CD4-positive, alpha-beta T cell treated with Interleukin-12 subunit alpha and Interleukin-12 subunit beta, for 1 hour (primary cell): ENCODE measurements at places on chromosomes 16 and 17.

DNA sequence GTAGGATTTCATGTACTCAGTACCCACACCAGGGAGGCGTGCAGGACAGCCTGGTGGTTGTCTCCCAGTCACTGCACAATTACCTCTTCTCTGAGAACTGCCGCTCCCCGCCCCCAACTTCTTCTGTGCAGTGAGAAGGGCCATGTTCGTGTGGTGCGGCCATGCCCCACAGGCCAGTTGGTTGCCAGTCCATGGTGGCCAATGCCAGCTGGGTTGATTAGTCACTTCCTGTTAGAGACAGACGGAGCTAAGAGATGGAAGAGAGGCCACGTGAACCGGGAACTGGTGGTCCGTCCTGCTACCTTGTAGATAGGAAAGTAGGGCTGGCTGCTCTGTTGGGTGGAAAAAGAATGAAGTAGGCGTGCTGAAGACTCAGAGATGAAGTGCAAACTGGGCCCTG, 206.5 kb downstream of the ABCC12 start:
- no peak for DNase-seq

DNA sequence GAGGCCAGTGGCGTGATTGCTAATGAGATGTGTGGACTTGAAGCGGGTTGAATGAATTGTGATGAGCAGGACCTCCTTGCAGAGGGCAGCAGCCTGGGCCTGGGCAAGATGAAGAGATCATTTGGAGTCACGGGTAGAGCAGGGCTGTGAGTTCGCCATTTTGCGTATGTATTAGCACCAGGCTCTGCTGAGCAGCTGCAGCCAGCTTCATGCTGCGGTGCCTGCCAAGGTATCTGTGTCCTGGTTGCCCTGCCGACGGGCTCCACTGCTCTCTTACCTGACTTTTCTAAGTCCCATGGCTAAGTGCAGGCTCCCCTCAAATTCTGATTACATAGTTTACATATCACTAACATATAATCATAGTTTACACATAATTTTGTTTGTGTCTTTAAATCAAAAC, 295.7 kb downstream of the SNX29 start:
- DNase-seq: no peak

DNA sequence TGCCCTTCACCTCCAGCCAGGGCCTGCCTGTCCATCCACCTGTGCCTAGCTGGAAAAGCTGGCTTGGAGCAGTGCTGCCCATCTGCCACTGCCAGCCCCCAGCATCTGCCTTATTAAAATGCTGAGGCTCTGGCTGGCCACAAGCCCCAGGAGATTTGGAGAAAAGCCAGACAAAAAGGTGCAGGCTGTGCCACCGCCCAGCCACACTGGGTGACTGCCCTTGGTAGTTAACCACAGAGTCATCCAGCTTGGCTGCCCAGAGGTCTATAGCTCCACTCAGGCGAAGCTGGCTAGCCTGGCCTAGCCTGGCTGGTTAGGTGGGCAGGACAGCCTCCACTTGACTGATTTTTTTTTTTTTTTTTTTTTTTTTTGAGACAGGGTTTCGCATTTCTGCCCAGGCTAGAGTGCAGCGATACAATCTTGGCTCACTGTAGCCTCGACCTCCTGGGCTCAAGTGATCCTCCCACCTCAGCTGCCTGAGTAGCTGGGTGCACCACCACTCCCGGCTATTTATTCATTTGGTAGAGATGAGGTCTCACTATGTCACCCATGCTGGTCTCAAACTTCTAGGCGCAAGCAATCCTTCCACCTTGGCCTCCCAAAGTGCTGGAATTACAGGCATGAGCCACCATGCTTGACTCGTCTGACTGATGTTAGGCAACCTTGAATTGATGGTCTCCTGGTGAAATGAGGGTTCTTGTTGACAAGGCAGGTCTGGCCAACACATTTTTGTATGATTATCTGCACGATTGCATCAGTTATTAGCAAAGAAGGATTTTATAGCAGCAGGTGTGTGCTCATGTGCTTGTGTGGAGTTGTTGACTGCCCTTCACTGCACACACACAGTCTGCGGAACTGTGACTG, 103.8 kb downstream of the RAB11FIP4 start:
- DNase-seq: peak; percentile 20

- no peak for DNase-seq
Measured at GRCh38 chr16:69073181-69073702, 32.2 kb upstream of the HAS3 start.

DNA sequence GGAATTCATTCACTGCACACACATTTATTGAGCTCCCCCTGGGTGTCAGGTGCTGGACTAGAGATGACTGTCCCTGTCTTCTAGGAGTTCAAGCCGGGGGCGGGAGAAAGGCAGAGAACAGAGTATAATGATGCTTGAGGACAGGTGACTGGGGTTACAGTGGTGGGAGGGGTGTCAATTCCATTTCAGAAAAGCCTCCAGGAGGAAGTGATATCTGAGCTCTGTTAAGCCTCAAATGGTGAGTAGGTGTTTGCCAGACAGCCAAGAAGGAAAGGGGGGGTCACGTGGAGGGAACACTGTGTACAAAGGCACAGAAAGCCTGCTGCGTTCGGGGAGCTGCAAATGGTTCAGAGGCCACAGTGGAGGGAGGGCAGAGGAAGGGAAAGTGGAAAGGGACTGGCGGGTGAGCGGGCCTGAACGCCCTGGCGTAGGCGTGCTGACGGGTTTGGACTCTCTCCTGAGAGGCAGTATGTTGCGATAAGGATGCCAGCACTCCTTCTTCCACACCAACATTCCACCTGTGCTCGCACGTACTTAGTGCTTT, 9.7 kb upstream of the NXPH3 start:
- DNase-seq: no peak

DNA sequence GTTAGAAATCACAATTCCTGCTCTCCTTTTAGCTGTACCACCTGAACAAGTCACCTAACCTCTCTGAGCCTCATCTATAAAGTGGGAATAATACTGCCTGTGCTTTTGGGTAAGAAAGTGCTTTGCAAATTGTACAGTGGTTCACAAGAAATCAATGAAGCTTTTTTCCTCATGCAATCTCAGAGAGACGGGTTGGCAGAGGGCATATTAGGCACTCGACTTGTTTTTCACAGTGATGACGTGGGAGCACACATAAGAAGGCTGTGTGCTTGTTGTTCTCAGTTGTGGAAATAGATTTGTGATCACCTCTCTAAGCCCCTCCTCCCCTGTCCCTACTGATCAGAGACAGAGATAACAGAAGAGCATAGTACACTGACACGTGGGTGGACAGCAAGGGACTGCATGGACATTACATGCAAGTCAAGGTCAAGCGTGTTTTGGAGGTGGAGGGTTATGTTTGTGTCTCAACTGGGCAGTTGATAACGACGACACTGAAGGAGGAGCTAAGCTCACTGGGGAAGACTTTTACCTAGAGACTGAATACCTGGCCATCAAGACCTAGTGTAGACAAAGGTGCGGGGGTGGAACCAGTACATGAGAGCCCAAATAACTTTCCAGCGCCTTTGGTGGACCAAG, 1.7 kb upstream of the GPT2 start:
- DNase-seq: no peak

DNA sequence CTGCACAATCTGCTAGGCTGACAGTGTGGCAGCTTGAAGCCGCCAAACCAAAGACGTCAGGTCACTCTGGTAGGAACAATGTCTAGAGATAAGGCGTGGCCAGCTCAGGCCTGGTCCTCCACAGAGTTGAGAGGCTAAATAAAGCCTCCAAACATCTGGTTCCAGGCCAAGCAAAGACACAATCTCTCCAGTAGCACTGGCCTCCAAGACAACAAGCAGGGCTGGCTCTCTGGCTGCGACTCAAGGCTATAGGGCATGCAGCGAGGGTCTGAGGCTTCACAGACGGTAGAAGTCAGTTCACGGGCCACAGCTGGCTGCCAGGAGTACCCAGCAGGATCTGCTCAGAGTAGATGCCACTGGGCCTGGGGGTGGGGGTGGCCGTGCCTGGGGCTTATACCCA, 75.6 kb downstream of the ABR start:
- no peak for DNase-seq

GRCh38 chr17:40321524-40321929, 12.5 kb downstream of the RARA start:
- no peak for DNase-seq

DNA sequence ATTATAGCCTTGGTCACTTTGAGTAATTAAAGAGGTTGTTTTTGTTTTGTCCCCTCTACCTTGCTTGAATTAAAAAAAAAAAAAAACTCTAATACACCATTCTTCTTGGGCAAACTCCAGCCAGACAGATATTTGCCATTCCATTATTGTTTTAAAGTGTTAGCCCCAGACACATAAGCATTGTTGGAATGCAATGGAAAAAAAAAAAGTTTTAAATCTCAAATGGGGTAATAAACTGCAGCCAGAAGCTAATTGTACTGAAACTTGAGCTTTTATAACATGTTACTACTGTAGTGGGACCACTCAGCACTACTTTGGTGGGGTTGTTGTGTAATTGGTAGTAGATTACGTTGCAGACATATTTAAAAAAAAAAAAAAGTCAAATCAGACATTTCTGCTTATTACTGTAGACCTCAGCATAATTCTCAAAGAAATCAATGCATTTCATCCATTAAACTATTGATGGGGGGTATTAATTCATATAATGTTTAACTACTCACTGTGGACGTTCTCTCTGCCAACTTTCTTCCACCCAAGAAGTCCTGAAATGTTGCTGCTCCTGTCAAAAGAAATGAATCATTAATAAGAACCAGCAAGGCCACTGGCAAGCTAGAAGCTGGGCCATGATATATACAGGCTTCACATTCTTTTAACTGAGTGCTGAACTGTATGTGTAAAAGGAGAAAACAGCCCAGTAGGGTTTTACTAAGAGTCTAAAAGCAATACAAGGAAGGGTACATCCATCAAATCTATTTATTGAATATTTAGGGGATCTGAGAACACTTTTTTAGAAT, 626.6 kb upstream of the SOX9 start:
- DNase-seq: no peak

DNA sequence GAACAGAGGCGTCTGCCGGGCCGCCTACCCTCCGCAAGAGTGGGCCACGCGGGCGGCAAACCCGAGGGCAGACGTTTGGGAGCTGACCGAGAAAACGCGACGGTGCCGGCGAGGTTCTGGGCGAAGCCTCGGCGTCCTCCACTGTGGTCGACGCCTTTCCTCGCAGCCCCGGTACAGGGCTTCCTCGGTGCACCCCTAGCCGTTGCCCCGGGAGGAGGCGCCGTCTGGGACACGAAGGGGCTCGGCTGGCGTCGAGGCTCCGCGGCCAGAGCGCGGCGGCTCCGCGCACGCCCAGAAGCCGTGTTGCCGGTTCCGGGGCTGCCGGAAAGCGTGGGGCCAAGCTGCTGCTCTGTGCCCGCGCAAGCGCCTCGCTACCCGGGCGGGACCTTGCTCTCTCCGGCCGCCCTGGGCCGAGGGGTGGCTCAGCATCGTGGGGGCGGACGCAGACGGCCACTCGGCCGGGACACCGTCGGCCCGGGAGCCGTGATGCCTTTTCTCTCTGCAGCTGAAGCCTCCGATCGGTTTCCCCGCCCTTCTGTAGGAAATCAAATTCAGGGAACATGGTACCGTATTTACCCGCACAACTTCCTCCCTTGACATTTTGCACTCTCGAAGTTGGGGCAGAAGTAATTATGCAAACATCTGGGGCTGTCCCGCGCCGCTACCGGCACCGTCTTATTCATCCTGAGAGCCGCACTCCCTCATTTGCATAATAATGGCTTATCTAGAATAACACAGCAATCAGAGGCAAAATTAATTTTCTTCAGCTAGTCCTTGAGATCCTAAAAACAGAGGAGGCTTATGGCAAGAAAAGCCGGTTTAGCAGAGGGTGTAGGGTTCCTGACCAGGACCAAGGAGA, 7.3 kb upstream of the CBX8 start:
- DNase-seq: peak; percentile 49

DNA sequence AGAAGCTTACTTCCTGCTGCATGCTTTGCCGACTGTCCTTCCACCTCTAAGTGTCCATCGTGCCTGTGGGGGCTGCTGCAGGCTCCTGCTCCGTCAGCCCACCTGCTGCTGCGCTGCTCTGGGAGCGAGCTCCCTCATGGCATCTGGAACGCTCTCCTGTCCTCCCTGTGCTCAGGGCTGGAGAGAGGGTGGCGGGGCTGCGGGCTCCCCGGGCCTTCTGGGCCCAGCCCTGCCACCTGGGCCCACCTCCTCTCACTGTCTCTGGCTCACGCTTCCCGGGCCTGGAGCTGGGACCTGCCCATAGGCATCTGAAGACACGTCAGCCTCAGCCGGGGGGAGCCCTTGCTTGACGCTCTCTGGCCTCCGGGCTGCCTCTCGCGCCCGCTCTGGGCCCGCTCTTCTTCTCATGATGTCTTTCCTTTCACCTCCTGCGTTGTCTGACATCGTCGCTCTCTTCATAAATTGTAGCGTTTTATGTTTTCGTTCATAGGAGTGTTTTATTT, 27.0 kb downstream of the NME3 start:
- no peak for DNase-seq

DNA sequence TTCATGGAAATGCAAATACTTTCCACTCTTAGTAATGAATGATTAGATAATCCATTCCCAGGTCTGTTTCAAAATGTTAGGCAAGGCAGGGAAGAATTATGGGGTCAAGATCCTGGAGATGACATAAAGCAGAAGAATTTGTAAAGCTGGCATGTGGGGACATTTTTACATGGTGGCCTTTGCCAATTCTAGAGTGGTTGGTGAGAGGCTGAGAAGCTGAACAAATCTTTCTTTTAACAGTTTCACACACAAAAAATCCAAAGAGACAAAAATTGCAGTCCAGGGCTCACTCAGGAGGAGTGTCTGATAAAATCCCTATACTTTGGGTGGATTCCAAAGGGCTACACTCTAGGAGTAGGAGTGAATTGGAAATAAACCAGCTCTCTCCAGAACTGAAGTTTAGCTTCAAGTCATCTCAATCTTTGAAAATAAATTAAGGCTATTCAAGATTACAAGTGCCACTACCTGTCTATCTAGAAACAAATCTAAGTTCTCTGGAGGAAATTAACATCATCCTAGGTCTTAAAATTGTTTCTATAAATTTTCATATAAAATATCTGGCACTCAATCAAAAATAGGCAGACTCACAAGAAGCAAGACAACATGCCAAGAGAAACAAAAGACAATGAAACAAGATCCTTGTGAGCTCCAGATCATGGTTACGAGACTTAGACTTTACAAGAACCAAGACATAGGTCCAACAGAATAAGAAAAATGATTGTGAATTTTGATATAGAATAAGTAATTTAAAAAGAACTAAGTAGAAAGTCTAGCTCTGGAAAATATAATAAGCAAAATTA, 113.0 kb upstream of the AXIN2 start:
- DNase-seq: no peak

DNA sequence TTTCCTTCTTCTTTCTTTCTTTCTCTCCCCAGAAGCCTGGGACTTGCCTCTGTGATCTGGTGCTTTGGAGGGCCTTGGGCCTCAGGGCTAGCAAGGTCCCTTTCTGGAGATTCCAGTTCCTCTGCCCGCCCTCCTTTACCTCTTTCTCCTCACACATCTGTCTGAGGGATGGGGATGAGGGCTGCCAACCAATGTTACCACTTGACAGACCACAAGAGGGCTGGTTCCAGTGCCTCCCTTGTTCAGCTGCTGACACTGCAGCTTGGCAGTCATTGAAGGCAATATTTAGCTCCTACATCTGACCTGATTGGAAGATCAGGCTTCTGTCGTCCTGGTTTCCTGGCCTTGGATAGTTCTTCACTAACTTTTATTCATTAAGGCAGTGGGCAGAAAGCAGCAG, 3.6 kb upstream of the ZNF652 start:
- DNase-seq: peak; percentile 59

- DNase-seq: no peak
Measured at GRCh38 chr16:58727028-58727781, 6.9 kb downstream of the GOT2 start.

GRCh38 chr16:75789237-75789636, 62.9 kb upstream of the CPHXL start:
- peak; percentile 52 for DNase-seq

- no peak for DNase-seq
Measured at GRCh38 chr17:8465759-8466158, 30.1 kb downstream of the NDEL1 start.

- no peak for DNase-seq
Measured at GRCh38 chr17:72139212-72139611, 18.4 kb downstream of the SOX9 start.
